ENCODE measurements at places on chromosomes 5 and 9. TPM values are rescaled to one million over a fixed set of nuclear protein-coding genes. Genes with fewer than 3 reads are reported as not detected.

SPATA31C1 gene
- 0.29 TPM for total RNA-seq

SOHLH1 gene
- total RNA-seq: not detected

GRCh38 chr5:180810959-180811622 lies 8.5 kb upstream of the MGAT1 start:
- H3K4me1 ChIP-seq: peaks cover 71% of the 10 kb centered on the region
- peak overlapping the region; percentile 92 for H3K27ac ChIP-seq
- peak overlapping the region; percentile 89 for H3K4me3 ChIP-seq

- no peaks in the 10 kb centered on the region for H3K36me3 ChIP-seq
- no peaks in the 10 kb centered on the region for H3K27me3 ChIP-seq
- no peak overlapping the region for H3K4me3 ChIP-seq
- DNase-seq: no peak
- H3K27ac ChIP-seq: no peak overlapping the region
These were observed 97.7 kb upstream of the LRRTM2 start for GRCh38 chr5:138972836-138973235.

DNA sequence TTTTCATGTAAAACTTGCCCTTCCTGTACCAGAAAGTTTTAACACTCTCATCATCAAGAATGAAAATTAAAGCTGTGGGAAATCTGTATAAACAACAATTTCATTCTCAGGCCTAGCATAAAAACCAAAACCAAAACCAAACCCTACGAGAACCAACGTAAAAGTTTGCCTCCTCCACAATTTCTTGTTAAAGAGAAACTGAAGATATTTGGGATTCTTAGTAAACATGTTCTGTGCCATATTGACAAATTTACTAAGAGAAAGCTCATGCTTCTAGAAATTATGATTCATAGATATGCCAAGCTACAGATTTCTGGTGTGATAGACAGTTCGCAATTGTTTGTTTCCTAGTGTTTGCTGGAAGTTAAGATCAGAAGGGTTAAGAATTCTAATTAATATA lies 801.0 kb upstream of the NUDT12 start:
- peaks cover 3% of the 10 kb centered on the region for H3K4me1 ChIP-seq
- H3K27ac ChIP-seq: no peak overlapping the region
- no peaks in the 10 kb centered on the region for H3K27me3 ChIP-seq
- DNase-seq: no peak
- no peak overlapping the region for H3K4me3 ChIP-seq

DNA sequence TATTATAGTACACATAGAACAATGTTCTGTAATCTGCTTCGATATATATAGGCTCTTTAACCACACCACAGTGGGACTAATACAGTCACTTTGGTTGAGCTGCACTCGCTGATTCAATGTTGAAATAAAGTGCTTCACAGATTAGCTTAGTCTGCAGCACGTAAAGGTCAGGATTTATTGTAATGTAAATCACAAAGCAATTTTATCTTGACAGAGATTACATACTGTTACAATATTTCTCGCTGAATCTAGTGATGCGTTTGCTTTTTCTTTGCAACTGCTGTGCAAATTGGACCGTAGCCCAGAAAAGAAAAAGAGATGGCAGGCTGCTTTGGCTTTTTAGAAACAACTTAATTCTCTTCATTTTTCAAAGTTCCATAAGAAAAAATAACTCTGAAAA lies 52.9 kb downstream of the CETN3 start:
- H3K27ac ChIP-seq: no peak overlapping the region
- DNase-seq: no peak
- H3K27me3 ChIP-seq: peaks cover 51% of the 10 kb centered on the region
- no peaks in the 10 kb centered on the region for H3K36me3 ChIP-seq
- no peak overlapping the region for H3K4me3 ChIP-seq
- H3K4me1 ChIP-seq: peaks cover 13% of the 10 kb centered on the region

- no peak overlapping the region for H3K4me3 ChIP-seq
- DNase-seq: no peak
- H3K4me1 ChIP-seq: peaks cover 3% of the 10 kb centered on the region
- no peak overlapping the region for H3K27ac ChIP-seq
These were observed 77.2 kb downstream of the SLCO6A1 start for GRCh38 chr5:102421647-102422046.

DNA sequence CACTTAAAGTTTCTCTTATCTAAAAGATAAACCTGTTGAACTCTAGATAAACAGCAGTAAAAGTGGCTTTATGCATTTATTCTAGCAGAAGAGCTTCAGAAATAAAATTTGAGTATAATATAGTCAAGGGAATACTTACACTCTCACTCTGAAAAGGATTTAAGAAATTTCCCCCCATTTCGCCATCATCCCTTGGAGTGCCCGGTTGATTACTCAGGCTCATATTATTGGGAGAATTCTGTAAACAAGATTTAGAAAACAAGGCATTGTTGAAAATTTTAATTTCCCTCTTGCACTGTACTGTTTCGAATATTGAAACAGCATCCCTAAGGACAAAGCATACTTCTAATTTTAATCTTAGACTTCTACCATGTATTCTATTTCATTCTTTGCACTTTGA lies 34.5 kb upstream of the ACOT12 start:
- no peak overlapping the region for H3K27ac ChIP-seq
- peaks cover 6% of the 10 kb centered on the region for H3K36me3 ChIP-seq
- H3K27me3 ChIP-seq: no peaks in the 10 kb centered on the region
- no peak overlapping the region for H3K4me3 ChIP-seq
- no peak for DNase-seq

DNA sequence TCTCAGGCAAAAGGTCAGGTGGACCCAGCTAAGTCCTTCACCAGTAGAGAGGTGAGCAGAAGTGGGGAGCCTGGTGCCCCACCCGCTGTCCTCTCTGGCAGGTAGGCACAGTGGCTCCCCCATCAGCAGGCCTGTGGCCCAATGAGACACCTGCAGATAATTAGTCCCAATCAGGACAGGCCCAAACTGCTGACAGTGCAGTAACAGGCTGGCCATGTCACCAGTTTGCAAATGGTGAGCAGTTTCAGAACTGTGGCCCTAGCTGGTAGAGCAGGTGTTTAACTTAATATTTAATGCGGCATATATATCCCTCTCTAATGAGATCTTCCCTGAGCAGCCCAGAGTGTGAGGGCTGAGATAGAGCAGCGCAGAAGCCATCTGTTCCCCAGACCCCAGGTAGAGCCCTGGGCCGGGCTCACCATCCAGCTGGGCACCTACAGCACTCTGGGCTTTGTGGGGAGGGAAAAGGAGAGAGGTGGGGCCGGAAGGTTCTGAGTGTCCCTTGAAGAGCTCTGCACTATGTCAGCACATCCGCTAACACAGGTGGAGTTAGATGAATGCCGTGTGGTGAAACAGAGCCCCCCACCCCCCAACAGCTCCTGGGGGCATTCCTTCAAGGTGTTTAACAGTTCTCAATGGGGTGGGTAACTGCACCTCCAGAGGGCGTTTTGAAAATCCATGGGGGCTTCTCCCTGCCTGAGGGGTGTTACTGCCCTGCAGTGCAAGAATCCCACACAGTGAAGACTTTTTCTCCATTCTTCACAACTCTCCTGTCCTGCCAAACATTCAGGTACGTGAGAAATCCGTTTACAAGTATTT lies 120.5 kb downstream of the PAX5 start:
- H3K36me3 ChIP-seq: no peaks in the 10 kb centered on the region
- H3K27ac ChIP-seq: no peak overlapping the region
- H3K27me3 ChIP-seq: peaks cover 53% of the 10 kb centered on the region
- no peak for DNase-seq

GRCh38 chr5:38766151-38766550 lies 79.7 kb upstream of the OSMR start:
- peaks cover 1% of the 10 kb centered on the region for H3K27me3 ChIP-seq
- H3K4me1 ChIP-seq: no peaks in the 10 kb centered on the region
- DNase-seq: no peak
- no peak overlapping the region for H3K4me3 ChIP-seq
- peaks cover 6% of the 10 kb centered on the region for H3K36me3 ChIP-seq
- no peak overlapping the region for H3K27ac ChIP-seq

DNA sequence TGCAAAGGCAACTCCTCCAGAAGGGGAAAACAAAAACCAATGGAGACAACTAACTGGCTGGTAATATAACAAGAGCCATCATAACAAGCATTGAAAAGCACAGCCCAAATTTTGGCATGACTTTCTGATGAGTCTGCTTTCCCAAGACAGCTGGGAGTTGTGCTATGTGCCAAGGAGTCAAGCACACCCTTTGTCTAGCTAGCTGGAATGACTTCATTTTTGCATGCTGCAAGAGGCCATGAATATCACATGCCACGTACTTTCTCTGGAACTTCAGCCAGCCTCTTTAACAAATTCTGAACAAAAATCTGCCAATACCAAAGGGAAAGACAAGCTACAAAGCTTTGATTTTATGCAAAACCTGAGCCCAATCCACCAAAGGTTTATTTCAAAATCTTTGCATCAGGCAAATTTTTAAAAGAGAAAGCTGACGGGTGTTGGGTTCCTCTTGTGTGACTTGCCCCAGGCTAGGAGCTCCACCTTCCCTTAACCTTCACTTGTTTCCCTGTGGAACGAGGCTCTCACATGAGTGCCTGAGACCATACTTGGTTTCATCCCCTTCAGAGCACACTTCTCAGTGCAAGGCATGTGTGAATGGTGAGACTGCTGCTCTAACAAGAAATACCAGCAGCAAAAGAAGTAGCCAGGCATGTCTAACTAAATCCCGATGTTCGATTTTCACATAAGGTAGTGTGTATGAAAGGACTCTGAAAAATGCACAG lies 47.3 kb downstream of the S1PR3 start:
- no peaks in the 10 kb centered on the region for H3K36me3 ChIP-seq
- no peak overlapping the region for H3K27ac ChIP-seq
- no peak for DNase-seq
- H3K27me3 ChIP-seq: no peaks in the 10 kb centered on the region
